ENCODE measurements at places on chromosomes 1 and 21.

DNA sequence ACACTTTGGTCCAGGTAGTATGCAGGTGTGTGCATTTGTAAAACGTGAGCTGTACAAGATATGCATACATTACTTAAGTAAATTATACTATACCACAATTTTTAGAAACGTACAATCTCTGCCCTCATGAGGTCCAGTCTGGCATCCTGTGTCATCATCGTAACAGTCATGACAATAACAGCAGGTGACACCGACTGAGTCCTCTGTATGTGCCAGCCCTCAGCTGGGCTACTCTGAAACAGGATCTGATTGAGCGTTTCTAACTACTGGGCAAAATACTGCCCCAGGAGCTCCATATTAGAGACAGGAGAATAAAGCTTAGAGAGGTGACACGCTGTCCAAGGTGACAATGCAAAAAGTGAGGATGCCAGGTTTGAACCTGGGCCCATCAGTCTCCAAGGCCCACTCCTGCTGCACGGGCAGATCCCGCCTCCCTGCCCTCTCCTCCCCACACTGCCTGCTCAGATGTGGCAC lies 47.2 kb upstream of the ECE1 start:
- no peak for DNase-seq

DNA sequence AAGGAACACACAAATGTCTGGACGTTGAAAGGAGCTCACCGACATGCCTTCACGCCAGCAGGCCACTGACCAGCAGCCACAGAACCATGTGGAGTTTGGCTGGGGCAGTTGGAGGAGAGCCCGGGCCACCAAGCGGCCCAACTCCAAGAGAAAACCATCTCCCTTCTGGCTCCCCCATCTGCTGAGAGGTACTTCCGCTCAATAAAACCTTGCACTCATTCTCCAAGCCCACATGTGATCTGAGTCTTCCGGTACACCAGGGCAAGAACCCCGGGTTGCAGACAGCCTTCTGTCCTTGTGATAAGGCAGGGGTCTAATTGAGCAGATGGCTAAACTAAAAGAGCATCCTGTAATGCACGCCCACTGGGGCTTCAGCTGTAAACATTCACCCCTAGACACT lies 24.4 kb downstream of the RGS4 start:
- no peak for DNase-seq

- DNase-seq = peak; percentile 54
Observed at GRCh38 chr1:110412576-110412975, 5.1 kb upstream of the LAMTOR5 start.

DNA sequence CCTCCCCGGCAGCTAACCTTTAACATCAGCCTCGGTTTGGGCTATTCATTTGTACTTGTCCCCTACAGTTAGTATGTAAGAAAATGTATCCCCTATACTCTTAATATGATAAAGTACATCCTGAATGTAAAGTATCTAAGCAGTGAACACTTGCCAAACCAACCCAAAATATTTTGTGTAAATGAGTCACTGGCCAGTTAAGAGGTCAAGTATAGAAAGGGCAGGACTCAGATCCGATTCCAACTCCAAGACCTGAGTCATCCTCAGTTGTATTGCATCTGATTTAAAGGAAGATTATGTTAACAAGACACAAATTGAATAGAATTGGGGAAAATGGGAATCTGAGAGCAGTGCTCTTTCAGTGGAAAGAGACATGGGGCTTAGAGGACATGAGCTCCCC lies 84.4 kb downstream of the CD58 start:
- DNase-seq = no peak

DNA sequence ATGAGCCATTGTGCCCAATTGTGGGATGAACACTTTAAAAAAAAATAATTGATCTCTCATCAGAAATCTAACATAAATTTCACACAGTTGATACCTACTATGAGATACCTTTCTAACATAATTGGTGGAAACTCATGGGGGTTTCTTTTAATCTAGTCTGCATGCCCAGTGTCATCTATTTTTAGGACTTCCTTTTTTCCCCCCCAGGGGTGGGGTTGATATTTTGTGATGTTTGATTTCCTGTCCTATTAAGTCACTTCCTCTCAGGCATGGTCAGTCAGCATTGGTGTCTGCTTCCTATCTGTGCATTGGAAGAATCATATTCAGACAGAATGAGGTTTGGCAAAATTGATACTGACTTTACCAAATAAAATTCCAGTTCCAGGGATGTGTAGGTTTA lies 21.5 kb downstream of the NFYC start:
- DNase-seq = no peak

DNA sequence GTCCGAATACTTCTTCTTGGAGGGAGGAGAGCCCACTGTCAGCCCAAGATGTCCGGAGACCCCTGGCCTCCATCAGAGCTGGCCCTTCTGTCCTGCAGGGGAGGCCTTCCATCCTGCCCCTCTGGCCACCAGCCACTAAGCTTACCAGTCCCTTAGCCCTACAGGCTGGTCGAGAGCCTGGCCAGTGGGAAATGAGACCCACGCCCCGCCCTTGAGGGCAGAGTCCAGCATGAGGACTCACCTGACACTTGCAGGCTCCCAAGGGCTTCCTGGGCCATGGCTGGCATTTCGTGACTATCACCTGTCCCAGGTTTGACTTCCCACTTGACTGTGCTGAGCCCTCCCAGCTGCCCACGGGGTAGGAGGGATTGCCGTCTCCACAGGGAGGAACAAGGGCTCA lies 361.8 kb upstream of the VAMP3 start:
- no peak for DNase-seq

DNA sequence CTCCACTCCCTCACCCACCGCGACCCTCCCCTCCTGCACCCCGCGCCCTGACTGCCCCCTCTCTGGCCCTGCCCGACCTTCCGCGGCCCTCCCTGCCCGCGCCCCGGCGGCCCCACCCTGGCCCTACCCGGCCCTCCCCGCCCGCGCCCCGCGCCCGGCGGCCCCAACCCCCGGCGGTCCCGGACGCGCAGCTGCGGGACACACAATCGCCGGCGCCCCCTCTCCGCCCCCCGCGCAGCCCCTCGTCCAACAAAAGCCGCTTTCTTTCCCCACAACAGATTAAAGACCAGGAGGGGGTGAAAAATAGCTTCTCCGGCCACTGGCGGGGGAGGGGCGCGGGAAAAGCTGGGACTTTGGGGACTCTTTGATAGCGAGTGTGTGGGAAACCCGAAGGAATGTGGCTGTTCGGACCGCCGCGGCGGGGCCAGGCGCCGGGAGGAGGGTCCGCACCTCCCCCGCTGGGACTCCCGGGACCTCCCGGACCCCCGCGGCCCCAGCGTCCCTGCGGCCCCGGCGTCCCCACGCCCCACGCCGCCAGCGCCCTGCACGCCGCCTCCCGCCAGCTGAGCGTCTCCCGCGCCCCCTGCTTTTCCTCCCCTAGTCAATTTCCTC lies 8.8 kb upstream of the ID3 start:
- no peak for DNase-seq

DNA sequence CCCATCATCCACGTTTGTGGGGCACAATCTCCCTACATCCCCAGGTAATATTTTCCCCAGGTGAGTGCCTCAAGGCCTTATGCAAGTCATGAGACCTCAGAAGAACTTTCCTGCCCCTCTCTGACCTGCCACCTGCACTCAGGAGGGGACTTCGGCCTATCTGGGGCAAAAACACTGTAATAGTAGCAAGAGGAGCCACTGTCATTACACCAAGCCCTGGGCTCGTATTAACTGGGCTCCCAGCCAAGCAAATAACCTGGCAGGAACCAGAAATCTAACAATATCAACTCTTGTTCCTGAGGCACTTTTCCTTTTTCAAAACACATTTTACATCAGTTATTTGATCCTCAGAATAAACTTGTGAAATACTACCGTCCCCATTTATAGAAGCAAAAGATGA lies 30.9 kb downstream of the LAMB3 start:
- DNase-seq = no peak

DNA sequence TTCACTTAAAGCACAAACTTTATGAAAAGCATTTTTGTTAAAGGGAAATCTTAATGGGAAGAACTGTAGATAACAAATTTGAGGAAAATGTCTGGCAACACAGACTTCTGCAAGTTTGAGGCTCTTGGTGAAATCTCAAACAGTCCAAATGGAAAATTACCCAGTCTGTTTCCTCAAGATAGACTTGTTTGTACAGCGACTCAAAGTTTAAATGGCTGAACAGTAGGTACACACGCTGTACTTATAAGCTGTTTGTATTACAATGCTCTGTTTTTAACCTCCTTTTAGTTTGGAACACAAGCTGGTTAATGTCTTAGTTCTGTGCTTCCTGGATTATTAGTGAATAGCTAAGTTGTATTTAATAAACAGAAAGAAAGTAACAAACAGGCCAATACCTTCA lies 217.1 kb downstream of the NFIA start:
- no peak for DNase-seq

DNA sequence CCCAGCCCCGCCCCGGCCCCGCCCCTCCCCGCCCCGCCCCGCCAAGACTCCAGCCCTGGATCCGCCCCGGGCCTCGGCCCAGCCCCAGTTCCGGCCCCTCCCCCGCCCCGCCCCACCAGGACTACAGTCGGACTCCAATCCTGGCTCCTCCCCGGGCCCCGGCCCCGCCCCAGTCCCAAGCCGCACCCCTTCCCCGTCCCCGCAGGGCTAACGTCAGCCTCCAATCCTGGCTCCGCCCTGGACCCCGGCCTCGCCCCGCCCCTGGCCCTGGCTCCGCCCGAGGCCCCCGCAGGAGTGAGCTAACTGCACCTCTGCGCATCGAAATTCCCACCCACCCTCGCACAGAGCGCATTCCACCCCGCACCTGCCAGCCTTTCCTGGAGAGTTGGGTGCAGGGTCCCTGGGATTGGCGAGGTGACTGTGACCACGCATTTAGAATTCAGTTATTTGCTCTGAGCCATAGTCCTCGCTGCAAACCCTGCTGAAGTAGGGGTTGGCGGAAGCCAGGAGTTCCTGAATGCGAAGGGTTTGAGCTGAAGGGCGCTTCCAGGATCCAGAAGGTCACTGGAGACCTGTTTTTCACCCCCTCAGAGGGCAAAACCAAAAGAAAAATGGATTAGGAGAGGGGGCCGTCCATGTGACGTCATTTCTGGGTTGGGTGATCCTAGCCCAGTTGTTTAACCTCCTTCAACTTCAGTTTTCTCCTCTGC lies 588 bp upstream of the IGSF8 start:
- DNase-seq = peak; percentile 99

DNA sequence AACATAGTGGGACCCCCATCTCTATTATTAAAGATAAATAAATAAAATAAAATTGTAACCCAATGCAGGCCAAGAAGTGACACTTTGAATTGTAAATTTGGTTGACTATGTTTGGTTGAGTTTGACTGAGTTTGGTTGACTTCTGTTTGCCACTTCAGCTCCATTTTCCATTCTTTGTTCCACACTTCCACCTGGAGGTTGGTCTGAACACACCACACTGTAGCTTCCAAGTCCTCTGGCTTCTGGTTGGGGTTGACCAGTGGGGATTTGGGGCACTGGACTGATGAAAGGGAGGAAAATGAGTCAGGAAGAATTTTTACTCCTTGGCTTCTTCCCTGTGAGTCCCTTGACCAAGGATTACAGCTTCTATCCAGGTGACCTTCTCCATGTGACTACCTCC lies 40.6 kb upstream of the DIPK1A start:
- DNase-seq = no peak

- peak; percentile 92 for DNase-seq
Observed at GRCh38 chr1:151945725-151946722, 36.7 kb upstream of the THEM4 start.

- DNase-seq = no peak
Observed at GRCh38 chr1:56646611-56647010, 1.5 kb downstream of the PRKAA2 start.

DNA sequence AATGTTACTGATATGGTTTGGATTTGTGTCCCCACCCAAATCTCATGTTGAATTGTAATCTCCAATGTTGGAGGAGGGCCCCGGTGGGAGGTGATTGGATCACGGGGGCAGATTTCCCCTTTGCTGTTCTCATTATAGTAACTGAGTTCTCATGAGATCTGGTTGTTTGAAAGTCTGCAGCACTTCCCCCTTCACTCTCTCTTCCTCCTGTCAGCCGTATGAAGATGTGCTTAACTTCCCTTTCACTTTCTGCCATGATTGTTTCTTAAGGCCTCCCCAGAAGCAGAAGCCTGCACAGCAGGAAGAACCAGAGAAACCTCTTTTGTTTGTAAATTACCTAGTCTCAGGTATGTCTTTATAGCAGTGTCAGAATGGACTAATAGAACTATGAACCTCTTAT lies 28.4 kb downstream of the TRIM33 start:
- DNase-seq = no peak

DNA sequence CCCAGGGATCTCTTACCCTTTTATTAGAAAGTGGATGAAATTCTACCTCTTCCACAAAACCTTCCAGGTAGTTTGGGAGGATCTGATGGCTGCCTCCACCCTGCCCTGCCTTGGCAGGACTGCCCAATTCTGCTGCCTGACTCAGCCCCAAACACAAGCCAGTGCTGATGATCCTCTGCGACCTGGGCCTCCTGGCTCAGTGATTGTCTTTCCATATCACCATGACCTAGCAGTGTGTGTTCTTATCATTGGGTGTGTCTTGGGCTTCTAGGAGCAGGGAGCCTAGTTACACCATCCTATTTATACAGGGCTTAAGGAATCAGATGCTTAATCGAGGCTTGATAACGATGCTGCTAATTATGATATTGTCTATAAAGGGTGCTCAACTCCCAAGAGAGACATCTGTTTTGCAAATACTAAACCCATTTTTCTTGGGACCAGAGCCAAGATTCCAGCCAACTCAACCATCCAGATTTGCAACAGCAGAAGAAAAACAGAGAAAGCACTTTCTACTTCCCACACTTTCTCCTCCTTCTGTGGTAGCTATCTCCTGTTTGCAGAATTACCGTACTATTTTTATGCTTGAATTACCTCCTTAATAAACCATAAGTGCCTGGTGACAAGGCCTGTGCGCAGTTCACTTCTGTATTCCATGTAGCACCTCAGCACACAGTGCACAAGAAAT lies 36.5 kb upstream of the KIF21B start:
- DNase-seq = no peak

DNA sequence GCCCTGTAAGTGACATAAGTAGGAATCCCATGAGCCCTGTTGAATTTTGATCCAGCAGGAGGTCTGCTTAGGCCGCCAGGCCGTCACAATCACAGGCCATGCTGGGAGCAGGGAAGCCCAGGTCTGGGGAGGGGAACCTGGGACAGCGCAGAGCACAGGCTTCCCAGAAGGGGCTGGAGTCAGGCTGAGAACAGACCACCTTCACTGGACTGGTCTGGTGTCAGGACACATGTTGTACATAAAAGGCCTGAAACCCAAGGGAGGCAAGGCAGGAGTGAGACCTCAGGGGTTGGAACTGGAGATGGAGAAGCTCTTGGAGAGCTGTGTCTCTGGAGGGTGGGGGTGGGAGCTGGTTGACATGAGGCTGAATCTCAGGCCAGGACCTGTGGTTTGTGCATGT lies 63.3 kb upstream of the ARTN start:
- no peak for DNase-seq
